Left hindlimb (tissue), 1 donor: ENCODE measurements at places on chromosomes 7 and 10.

DNA sequence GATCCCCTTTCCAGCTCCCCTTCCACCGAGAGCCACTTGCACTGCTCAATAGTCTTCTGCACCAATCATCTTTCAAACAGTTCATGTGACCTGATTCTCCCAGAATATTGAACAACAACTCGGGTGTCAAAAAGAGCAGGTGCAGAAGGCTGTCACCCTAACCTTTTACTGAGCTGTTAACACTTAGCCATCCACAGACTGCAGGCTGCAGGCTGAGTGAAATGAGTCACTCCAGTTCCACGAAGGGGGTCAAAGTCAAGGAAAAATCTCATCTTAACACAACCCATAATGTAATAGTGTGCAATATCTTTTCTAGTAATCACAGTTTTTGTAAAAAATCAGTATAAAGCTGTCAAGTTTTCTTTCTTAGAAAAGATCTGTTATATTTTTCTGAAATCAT, 63.1 kb downstream of the MTPAP start:
- no peak for DNase-seq

DNA sequence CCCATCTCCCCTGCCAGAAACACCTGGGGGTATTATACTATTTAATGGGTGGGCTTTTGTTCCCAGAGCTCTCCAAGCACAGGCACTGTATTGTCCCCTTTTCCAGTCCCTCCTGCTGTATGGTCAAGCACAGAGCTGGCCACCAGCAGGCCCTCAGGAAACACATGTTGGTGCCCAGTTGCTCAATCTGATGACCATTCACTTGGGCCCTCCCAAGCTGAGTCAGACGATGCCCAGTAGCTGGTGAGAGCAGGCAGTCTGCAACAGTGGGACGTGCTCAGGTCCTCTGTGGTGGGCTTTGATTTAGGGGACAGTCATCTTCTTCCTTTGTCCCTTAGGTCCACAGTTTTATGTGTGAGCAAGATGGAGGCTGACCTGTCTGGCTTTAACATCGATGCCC, 11.8 kb downstream of the SFXN2 start:
- no peak for DNase-seq

GRCh38 chr7:33815336-33815735, 90.0 kb upstream of the BMPER start:
- DNase-seq: no peak

DNA sequence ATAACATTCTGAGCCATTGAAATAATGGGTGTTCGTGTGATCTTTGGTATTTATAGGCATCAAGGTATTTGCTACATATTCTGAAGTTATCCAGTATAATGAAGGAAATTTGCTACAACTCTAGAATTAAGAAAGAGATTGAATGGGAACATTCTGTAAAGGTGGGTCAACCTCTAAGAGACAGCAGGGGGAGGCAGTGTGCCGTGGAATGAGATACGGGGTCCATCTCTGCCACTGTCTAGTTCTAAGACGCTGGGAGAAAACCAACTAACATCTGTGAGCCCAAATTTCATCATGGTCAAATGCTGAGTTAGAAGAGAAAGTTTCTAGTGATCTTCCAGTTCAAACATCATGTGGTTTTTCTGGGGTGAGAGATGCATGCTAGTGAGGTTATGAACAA, 368.9 kb downstream of the SORCS1 start:
- DNase-seq: peak; percentile 33

DNA sequence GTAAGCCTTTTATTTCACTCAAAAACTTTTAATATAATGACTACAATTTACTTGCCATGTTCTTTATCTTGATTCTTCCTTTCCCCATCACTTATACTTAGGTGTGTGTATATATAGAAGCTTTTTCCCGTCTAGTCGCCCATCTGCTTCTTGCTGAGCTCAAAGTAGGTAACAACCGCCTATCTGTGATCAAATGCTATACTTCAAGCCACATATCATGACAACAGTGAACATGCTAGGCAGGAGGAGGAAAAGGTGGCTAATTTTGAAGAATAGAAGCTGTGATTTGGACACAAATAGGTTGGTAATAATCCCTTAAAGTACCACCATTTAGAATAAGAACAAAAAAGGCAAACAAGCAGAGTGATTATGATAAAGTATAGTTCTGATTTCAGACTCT, 367.3 kb upstream of the CHRM2 start:
- DNase-seq: no peak

DNA sequence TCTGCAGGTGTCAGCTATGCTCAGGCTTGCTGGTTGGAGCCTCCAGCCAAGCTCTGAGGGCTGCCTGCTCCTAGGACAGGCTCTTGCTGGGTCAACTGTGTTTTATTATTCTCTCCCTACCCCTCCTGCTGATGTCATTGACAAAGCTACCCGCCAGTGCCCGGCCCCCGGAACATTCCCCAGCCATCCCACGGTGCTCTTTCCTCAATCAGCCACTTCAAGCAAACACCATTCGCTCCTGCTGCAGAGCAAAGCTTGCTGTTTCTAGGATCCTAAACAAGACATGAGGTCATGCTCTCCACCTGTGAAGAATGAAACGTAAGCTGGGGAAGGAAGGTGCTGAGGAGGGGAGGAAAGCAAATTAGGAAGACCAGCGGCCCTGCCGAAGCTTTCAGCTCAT, 2.1 kb upstream of the C10orf71 start:
- no peak for DNase-seq

GRCh38 chr7:105387508-105388355, 989 bp downstream of the SRPK2 start:
- peak; percentile 78 for DNase-seq
